ENCODE measurements at places on chromosomes 7 and 10.

GRCh38 chr10:125967533-125967932 is 71.2 kb downstream of the FANK1 start:
- DNase-seq = no peak

GRCh38 chr7:7607010-7607409 is 33.5 kb upstream of the UMAD1 start:
- no peak for DNase-seq

DNA sequence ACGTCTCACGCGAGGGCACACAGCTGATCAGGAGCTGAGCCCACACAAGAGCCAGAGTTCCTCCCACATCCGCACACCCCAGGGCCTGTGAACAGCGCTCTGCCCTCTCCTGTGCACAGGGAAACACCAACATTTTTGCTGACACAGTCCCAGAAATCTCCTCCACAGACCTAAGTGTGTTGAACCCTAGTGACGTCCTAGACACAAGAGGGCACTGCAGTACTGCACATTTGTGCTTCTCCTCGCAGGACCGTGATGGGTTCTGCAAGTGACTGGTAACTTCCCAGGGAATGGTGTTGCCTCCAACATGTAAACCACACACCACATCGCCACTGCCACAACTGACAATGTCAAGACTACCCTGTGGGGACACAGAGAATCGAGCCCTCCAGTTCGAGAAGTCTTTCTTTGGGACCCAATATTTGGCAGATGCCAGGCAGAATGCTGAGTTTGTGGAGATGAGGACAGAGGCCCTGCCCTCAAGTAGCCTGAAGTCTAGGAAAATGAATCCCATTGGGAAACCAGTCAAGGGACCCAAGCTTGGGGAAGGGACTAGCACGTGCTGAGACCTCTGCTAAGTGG is 170.3 kb downstream of the PAXIP1 start:
- no peak for DNase-seq

GRCh38 chr10:132333386-132333785 is 1.4 kb downstream of the LRRC27 start:
- no peak for DNase-seq

DNA sequence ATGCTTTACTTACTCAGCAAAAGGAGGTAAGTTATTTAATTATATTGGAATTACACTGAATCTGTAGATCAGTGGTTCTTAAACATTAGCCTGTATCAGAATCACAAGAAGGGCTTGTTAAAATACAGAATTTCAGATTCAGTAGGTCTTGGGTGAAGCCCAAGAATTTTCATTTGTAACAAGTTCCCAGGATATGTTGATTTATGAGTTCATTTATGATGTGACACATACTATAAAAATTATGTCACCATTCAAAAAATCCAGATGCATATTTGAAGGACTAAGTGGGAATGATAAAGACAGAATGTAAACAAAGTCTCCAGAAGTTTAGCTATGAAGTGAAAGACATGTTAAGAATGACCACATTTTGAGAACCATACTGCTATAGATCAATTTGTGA is 52.3 kb downstream of the HECTD2 start:
- DNase-seq = peak; percentile 14

GRCh38 chr10:18100669-18101068 is 39.6 kb upstream of the CACNB2 start:
- DNase-seq = no peak

- DNase-seq = no peak
These were observed 69.5 kb downstream of the NPSR1 start for GRCh38 chr7:34727464-34727995.

DNA sequence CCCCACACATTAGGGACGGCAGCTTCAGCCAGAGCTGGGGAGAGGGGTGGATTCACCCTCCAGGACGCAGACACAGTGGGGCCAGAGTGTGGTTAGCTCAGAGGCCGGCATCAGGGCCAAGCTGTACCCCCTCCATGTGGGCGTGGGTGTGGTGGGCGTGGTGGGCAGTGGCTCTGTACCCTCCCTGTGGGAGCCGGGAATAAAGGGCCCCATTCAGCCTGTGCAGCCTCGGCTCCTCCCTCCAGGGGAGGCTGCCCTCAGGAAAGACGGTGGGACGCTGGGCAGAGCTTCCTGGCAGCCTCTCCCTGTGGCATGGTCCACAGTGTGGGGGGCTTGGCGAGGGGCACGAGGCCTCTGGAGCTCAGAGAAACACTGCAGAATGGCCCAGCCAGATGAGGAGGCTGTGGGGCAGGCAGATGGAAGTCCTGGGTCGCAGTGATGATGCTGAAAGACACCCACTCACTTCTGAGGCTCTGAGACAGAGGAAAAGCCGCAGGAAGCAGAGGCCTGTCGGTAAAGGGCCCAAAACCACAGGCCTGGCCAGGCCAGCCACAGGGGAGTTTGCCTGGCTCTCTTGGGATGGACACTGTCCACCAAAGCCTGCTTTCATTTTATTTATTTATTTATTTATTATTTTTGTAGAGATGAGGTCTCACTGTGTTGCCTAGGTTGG is 108.0 kb downstream of the SH3PXD2A start:
- no peak for DNase-seq

GRCh38 chr7:98307971-98308466 is 26.5 kb downstream of the BRI3 start:
- DNase-seq = no peak

- no peak for DNase-seq
These were observed 9.5 kb upstream of the ASAH2 start for GRCh38 chr10:50260791-50261281.
